ENCODE measurements at places on chromosomes 12 and 14. TPM values are rescaled to one million over a fixed set of nuclear protein-coding genes. Genes with fewer than 3 reads are reported as not detected.

GRCh38 chr12:20390846-20391245, 22.5 kb downstream of the PDE3A start:
- DNase-seq, result no peak

Gene NTS
- total RNA-seq, result not detected

Gene SLC7A8
- total RNA-seq, result 5.1 TPM

DNA sequence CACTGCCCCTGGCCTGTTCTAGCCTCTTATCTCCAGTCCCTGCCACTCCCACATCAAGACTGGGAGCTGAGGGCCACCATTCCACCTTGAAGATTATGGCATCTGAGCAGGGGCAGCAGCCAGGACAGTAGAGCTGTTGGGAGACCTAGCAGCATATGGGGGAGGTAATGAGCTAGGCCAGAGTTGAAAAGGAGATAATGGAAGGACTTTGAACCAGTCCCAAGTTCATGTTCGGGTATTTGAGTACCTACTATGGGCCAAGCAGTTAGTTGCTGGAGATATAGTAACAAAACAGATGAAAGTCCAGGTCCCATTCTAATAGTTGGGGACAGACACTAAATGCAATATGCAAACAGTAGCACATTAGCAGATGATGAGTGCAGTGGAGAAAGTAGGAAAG, 151.5 kb downstream of the PLXNC1 start:
- no peak for DNase-seq

DNA sequence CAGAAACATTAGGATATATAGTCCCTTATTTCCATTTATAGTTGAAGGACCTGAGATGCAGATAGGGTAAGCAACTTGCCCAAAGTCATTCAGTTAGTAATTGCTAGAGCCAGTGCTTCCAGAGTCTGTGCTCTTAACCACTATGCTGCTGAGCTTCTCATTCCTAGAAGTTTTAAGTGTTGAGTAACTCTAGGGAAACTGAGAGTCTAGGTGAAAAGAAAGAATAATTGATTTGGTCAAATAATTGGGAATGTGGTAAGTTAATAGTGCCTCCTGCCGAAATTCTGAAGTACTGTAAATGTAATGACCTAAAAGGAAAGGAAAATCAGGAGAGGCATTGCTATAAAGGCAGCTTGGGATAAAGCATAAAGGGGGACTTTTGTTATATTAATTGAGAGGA, 14.1 kb downstream of the PYROXD1 start:
- DNase-seq, result peak; percentile 4

DNA sequence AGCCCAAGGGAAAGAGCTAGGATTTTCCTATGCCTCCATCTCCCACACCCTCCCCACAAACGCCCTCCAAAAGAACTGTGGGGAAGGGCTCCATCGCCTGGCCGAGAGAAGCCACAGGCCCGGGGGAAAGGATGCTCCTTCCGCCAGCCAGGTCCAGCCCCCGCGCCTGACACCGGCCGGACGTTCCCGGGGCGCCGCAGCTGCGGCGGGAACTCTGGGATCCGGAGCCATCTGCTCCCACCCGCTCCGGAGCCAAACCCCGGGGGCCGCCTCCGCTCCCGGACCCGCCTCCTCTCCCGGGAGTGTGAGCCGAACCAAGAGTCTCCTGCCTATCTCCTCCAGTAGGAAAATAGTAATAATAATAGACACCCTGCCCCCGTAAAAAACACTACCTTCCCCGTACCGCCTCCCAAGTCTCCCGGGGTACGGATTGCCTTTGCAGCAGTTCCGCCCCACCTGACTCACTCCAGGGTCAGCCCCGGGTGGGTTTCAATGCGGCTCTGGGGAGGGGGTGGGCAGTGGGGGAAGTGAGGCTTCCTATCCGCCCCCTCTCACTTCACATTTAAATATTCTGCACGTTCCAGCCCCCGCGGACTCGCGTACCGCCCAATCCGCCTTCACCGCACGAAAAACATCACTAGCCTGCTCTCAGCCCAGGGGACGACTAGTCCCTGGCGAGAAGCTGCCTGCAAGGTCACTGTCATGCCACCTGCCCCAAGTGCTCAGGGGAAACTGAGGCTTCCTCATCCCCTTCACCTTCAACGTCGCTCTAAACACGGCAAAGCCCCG, 2.4 kb downstream of the AGAP2 start:
- no peak for DNase-seq

Measured in fibroblast of lung (primary cell).